Astrocyte (in vitro differentiated cells and primary cell): ENCODE measurements at places on chromosomes 4 and X.

GRCh38 chr4:15018361-15018760 lies 16.1 kb downstream of the CPEB2 start:
- DNase-seq: no peak

- DNase-seq: no peak
Observed at GRCh38 chr4:169758401-169758962, 738 bp upstream of the HPF1 start.

DNA sequence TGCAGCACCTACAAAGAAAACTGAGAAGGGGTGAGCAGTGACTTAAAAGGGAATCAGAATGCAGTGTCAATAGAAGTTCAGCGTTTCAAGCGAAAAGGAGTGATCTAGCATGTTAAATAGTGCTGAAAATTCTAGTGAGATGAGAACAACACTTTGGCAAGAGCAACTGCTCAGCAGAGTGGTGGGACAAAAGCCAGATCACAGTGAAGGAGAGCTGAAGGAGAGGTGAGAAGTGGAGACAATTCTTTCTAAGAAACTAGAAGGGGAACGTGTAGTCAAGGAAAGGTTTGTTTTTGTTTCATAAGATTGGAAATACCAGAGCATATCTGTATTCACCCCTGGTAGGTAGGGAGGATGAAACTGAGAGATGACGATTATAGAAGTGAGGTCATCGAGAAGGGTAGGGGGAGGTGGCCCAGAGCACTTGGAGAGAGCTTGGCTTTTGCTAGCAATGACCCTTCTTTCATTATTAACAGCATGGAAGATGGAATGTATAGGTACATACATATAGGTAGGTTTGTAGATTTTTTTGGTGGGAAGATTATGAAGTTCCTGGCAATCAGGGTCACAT lies 33.7 kb downstream of the SRPX2 start:
- DNase-seq: peak; percentile 65

DNA sequence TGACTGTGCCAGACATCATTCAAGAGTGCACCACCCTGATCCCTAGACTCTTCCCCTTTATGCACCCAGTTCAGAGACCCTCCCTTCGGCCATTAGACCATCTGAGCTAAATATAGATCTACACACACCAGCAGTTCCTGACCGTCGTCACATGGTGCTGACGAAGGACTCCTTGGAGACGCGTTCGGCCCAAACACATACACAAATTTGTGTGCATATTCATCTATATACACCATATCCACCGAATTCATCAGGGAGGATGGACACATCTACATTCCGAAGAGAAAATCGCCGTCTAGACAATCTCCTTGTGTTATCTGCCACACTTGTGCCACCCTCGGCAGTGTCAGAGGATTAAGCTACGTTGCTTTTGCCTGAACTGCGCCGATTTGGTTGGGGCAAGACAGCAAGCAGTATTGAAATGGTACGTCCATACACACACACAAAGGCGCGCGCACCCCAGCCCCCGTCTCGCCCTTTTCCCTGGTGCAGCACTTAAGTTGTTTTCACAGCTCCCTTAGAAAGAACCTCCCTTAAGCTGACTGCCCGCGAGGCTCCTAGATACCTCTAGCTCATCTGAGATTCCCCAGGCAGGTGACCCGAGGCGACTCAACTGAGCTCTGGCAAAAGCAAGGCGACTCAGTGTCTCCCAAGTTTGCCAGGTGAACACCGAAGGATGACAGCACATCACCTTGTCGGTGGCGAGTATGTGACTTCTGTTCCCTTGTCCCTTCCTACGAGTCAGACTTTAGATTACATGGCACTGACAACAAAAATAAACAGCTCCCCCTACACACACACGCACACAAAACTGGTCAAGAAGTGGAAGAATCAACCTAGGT lies 1.0 kb downstream of the RASGEF1B start:
- DNase-seq: no peak

- DNase-seq: no peak
Observed at GRCh38 chr4:167986044-167986443, 106.3 kb upstream of the ANXA10 start.

GRCh38 chr4:128827296-128827695 lies 17.8 kb downstream of the JADE1 start:
- no peak for DNase-seq

DNA sequence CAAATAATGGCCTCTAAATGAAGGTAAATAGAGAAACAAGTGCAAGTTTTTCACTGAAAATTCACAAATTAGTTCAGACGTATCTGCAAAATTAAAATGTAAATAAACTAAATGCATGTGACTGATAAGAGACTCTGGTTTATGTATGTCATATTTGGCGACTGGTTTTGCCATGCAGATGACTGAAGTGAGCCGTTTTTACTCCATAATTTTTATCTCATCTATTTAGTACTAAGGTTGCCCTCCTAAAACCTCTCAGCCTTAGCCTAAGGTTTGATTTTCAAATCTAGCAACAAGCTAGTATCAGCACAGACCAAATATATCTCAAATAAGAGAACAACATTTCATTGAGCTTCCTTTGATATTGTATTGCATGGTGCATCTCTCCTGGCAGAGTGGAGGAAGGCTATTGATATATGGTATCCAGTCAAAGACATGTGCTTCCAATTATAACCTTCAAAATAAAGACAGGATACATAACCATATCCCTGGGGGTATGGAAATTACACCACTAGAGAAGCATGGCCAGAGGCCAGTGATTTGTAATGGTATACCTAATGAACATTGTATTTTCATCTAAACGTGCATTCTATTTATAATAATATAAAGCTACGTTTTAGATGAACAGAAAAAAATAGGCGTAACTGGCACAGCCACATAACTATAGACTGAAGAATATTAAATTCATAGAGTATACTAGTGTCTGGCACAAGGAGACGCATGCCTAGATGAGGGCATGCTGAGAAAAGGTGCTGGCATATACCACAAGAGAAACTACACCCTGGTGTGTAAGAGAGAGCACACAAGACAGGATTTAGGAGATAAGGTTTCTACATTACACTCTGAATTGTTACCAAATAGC lies 392.6 kb upstream of the INTU start:
- DNase-seq: no peak

GRCh38 chrX:75118296-75118695 lies 37.8 kb downstream of the ABCB7 start:
- no peak for DNase-seq

- DNase-seq: no peak
Observed at GRCh38 chrX:9644335-9644734, 121.3 kb downstream of the GPR143 start.

- DNase-seq: peak; percentile 59
Observed at GRCh38 chr4:135192751-135193535, 991.4 kb upstream of the PABPC4L start.

GRCh38 chrX:130048686-130049222 lies 61.5 kb downstream of the ELF4 start:
- DNase-seq: no peak

DNA sequence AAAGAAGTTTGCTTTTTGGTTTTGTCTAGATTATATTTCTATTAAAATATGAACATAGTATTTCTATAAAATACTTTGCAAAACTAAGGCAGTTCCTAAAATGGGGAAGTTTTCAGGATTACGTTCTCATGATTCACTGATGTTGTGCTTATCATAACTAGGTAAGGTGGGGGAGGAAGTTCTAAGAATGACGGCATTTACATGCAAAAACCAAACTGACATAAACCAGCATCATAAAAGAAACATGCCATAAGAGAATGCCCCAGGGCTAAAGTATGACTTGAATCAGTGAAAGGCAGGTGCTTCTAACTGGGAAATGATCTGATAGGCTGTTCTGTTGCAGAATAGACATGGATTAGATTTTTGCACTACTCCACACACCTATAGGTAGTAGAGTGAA lies 204.7 kb upstream of the JADE1 start:
- DNase-seq: peak; percentile 37

- no peak for DNase-seq
Observed at GRCh38 chr4:183657564-183657963, 1.4 kb downstream of the RWDD4 start.

GRCh38 chr4:141132709-141133145 lies 542 bp downstream of the RNF150 start:
- peak; percentile 39 for DNase-seq

GRCh38 chr4:56388306-56388705 lies 1.0 kb upstream of the AASDH start:
- DNase-seq: no peak

DNA sequence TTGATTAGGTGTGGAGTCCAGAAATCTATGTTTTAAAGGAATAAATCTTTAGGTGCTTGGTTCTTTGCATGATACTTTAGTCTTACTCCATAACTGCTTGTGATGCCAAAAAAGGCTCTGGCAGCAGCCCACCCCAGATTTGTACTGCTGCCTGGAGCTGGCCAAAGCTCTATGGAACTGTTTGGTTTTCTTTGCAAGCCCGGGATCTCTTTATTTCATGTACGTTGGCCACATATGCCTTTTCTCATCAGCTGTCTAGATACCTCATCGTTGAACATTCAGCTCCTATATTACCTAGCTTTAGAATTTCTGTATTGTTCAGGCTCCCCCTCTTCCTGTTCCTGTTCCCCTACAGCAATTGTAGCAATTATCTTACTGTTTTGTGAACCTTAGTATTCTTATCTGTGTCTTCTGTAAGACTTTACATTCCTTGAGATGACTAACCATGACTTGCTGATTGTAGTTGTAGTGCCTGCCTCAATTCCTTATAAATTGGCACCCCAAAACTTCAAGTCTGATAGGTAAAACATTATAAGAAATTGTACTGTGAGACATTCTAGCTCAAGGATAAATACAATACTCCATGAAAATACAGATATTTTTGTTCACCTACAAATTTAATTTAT lies 199.4 kb upstream of the GPRIN3 start:
- DNase-seq: peak; percentile 49
